ENCODE measurements at places on chromosomes 1 and 21.

GRCh38 chr1:221013691-221014660 lies 134.7 kb downstream of the HLX start:
- DNase-seq = no peak

GRCh38 chr1:17566892-17567291 lies 27.4 kb downstream of the ARHGEF10L start:
- DNase-seq = no peak

DNA sequence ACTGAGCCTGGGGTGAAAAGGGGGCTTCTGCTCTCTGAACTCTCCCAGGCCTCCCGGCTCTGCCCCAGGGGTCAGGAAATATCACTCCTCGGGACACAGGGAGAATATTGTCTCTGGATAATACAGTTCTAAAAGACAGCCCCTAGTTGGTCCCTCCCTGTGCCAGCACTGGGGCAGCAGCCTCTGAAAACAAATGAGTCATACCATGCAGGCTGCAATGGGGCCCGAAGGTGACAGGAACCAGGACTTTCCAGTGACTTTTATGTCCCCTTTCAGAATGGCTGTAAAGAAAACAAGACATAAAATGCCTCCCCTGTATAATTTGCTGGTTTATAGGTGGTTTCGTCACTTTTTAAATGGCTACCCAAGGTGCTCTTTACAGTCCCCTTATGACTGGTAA lies 360.0 kb downstream of the NPHP4 start:
- no peak for DNase-seq

DNA sequence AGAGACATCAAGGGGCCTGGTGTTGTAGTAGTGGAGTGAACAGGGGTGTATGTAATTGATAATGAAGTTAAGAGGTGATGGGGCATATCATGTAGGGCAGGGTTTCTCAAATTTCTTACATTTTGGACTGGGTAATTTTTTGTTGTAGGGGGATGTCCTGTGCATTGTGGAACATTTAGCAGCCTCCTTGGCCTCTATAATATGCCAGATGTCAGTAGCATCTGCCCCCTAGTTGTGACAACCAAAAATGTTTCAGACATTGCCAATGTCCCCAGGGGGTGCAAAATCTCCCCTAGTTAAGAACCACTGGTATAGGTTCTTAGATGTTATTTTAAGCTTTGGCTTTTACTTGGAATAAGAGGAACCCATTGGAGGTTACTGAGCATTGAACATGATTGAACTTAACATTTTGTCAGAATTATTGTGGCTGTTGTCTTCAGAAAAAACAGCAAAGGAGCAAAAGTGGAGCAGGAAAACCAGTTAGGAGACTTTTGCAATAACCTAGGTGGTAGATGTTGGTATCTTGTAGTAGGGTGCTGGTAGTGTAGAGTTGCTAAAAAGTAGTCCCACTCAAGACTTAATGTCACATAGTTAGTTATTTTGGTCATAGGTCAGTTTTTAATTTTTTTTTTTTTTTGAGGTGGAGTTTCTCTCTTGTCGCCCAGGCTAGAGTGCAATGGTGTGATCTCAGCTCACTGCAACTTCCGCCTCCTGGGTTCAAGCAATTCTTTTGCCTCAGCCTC lies 6.2 kb downstream of the ZNF326 start:
- DNase-seq = no peak

DNA sequence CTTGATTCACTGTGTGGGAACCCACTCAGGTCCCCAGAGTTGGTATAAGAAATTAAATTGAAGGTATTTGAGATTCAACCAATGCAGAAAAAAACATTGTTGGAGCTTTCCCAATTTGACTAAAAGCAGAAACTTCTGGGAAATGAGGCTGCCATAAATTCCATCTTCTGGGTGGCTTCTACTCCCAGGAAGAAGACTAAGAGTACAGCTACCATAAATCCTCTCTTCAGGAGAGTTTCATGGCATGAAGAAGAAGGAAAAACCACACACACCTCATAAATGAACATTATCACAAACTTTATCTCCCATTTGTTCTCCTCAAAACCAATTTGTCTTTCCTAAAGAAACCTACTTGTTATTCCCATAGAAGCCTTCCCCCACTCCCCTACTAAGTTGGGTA lies 283.9 kb downstream of the DPYD start:
- DNase-seq = no peak

DNA sequence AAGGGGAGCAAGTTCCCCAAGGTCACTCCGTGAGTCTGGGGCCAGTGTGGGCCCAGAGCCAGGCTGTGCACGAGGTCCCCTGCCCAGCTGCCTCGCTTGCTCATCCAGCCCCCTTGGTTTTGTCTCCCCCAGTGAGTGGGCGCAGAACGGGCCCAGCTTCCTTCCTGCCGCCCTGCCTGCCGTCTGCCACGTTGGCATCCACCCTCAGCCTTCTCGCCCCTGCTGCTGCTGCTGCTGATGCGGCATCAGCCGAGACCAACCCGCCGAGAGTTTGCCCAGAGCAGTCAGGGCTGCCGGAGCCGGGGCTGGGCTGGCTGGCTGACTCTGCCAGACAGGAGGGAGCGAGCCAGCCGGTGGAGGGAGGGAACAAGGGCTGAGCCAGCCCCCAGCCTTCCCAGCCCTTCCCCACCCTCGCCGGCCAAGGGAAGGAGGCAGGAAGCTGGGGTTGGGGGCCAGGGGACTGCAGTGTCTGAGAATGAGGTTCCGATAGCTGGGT lies 31.4 kb upstream of the WASF2 start:
- DNase-seq = peak; percentile 27

GRCh38 chr1:177307771-177308170 lies 137.0 kb downstream of the BRINP2 start:
- no peak for DNase-seq

GRCh38 chr1:19582318-19582717 lies 61.8 kb upstream of the NBL1 start:
- peak; percentile 69 for DNase-seq

GRCh38 chr1:53992085-53992874 lies 25.7 kb downstream of the LDLRAD1 start:
- DNase-seq = no peak

GRCh38 chr1:9249534-9250410 lies 15.2 kb downstream of the H6PD start:
- DNase-seq = no peak

DNA sequence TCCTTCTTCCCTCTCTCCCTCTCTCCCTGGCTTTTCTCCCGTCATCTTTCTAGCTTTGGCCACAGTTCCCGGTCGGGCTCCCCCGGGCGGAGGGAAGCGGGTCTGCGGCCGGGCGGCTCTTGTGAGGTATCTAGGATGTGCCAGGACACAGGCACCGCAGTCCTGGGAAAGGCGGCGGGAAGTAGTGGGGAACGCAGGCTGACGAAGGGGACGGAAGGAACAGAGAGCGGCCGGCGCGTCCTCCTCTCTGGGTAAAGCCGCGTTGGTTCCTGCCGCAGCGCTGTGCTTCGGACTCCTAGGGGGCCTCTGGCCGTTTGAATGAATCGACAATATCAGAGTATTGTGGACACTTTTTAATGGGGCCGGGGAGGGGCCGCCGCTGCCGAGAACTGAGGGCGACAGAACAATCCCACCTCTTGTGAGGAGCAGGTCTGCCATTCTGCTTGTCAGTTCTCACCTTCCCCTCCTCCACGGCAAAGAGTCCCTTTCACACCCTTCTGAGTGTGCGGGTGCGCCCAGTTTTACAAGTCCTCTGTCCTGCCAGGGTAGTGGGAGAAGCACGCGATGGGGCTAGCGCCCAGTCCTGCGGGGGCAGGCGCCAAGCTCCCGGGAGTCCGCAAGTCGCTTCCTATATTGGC lies 1.2 kb upstream of the LHX9 start:
- DNase-seq = no peak

DNA sequence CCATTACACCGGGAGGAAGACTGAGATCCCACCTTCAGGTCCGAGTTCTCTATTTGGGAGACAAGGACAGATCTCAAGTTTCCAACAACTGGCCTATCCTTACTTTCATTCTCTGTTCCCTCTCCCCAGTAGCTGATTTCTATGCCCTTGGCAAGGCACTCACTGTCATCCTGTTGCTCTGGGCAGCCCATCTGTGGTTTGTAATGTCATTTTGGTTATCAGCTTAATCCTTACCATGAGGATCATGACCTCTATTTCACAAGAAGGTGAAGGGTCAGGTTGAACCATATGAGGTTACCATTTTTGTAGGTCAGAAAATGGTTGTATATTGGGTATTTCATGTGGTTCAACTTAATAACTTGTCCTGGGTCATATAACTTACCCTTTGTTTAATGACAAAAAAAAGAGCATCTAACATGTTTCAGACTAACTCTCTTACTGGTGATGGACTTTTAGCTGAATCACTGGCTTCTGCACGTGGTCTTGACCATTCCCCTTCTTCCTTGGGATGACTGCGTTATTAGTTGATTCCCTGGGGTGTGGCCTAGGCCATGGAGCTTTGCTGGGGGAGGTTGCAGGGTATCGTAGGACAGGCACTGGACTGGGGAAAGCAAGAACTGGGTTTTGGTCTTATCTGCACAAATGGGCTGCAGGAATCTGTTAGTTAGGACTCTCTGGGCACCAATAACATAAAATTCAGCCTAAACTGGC lies 120.2 kb downstream of the ACTL8 start:
- no peak for DNase-seq

GRCh38 chr1:48691429-48692001 lies 85.2 kb downstream of the BEND5 start:
- DNase-seq = no peak

GRCh38 chr1:57632401-57632800 lies 208.5 kb upstream of the DAB1 start:
- no peak for DNase-seq

GRCh38 chr1:202856014-202856413 lies 32.9 kb downstream of the RABIF start:
- DNase-seq = no peak

DNA sequence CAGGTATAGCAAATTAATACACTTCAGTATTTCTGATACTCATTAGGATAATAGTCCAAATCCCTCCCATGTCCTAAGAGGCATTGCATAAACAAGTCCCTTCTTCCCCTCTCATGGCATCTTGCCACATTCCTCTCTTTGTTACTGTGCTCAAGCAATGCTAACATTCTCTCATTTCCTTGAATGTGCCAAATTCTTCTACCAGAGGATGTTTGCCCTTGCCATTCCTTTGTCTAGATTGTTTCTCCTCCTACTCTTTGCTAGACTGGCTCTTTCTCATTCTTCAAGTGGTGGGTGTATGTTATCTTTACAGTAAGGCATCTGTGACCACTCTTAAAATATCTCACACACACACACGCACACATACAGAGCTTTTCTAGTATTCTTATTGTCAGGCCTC lies 621.0 kb upstream of the CXADR start:
- no peak for DNase-seq

DNA sequence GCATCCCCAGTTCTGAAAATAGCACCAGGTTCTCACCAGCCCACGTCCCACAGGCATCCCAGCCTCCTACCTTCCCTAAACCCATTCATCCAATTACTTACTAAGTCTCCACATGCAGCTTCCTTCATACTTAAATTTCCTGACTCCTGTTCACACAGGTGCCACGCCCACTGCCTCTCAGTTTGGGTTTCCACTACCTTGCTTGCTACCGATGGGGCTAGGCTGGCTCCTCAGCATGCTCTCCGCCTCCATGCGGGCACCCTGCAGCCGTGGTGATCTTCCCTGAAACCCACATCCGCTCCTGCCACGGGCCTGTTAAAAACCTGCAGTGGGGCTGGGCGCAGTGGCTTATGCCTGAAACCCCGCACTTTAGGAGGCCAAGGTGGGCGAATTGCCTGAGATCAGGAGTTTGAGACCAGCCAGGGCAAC lies 70.4 kb upstream of the ANGPTL1 start:
- DNase-seq = no peak

DNA sequence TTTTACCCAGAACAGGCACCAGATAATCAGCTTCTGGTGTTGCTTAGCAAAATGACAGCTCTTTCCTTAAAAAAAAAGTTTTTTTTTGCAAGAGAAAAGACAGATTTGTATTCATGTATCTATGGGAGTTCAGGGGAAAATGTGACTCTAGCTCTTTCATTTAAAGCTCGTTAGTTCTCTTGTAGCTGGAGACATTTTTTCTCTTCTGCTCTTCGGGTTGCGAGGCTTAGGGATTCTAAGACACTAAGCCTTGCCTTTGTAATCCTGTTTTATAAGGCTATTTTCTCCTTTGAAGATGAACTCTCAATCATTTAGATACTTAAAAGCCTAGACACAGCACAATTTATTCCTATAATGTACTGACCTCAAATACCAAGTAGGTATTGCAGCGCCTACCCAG lies 40.3 kb upstream of the EDARADD start:
- no peak for DNase-seq

DNA sequence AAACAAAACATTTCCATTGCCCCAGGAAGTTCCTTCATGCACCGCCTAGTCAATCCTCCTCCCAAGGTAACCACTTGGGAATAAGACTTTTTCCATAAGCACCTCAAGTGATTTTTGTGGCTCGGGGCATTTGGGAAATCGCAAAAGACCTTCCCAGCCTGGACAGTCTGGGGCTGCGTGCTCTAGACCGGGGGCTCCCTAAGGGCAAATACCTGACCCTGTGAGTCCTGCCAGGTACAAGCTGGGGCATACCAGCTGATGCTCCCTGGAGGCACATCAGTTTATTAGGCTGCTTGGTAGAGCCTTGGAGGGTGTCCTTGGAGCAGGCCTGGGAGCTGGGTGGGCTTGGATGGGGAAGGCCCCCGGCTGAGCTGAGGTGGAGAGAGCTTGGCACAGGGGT lies 34.4 kb downstream of the ALPL start:
- no peak for DNase-seq

- no peak for DNase-seq
Observed at GRCh38 chr1:233607252-233608119, 6.4 kb upstream of the KCNK1 start.

DNA sequence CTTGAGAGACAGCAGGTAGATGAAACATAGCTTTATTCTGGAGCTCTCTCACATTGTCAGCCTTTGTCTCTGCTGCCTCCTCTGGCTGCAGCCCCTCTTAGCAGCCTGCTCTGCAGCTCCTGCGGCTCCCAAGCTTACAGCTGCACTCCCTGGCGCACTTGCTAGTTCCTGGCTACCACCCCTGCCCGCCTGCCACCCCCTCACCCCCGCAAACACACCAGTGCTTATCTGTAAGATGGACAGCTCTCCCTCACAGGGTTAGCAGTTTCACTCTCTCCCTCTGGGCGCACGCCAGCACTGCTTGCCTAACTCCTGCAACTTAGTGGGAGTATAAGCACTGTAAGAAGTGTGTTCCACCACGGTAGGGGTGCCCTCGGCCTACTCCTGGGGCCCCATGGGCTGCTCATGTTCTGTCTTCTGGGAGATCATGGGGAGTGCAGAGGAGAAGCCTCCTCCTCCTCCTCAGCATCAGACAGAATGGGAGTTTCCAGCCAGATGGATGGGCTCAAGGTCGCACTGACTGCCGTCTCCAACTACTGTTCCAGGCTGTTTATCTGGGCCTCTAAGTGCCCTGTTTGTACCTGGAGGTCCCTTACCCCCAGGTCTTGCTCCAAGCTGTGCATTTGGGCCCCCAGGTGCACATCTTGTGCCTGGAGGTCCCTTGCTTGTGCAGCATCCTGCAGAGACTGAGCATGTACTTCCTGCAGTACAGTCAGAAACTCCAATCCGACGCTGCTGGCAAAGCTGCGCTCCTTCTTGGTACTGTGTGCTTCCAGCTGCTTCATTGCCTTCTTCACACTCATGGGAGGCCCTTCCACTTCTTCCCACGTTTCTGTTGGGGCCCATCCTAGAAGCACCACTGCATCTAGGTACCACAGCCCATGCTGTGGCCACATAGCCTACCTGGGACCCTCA lies 1388.1 kb downstream of the AMY1C start:
- no peak for DNase-seq

GRCh38 chr1:62142496-62142895 lies 52.2 kb upstream of the L1TD1 start:
- no peak for DNase-seq
